DMS79 treated with DMSO at 0.1 percent for 48 hours (cell line): ENCODE measurements at places on chromosomes 7 and 10.

GRCh38 chr10:120052964-120053702 is 160.6 kb downstream of the SEC23IP start:
- no peak for DNase-seq

DNA sequence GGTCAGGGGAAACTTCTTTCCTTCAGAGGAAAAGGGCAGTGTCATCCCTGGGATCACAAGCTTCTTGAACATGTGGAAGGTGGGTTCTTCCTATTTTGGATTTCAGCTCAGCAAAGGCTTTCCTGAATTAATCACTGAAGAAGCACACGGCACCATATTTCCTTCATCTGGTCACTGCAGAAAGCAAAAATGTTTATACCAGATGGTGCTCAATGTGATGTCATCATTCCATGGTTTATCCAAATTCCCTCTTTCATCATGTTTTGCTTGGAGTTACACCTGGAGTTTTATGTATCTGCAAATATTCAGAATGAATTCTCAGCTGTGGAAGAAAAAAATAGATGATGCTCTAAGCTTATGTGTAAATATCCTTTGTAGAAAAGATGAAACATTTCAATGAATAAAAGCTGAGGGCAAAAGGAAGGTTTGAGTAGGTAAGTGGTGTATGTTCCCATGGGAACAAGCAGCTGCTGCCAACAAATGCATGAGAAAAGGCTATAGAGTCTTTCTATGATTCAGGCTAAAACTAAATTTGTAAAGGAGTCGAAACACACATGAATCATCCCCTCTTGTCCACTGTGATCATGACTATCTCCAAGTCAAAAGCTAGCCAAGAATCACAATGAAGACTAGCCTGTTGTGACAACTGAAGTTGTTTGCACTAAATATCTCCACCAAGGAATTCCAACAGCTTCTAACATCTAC is 26.9 kb upstream of the BPGM start:
- DNase-seq = peak; percentile 5

DNA sequence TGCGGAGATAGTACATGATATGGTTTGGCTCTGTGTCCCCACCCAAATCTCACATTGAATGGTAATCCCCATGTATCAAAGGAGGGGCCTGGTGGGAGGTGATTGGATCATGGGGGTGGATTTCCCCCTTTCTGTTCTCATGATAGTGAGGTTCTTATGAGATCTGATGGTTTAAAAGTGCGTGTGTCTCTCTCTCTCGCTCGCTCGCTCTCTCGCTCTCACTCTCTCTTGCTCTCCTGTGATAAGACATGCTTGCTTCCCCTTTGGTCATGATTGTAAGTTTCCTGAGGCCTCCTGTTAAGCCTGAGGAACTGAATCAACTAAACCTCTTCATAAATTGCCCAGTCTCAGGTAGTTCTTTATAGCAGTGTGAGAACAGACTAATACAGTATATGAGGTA is 171.9 kb downstream of the NSUN6 start:
- DNase-seq = no peak

GRCh38 chr10:78331391-78331922 is 297.8 kb downstream of the RPS24 start:
- DNase-seq = no peak

DNA sequence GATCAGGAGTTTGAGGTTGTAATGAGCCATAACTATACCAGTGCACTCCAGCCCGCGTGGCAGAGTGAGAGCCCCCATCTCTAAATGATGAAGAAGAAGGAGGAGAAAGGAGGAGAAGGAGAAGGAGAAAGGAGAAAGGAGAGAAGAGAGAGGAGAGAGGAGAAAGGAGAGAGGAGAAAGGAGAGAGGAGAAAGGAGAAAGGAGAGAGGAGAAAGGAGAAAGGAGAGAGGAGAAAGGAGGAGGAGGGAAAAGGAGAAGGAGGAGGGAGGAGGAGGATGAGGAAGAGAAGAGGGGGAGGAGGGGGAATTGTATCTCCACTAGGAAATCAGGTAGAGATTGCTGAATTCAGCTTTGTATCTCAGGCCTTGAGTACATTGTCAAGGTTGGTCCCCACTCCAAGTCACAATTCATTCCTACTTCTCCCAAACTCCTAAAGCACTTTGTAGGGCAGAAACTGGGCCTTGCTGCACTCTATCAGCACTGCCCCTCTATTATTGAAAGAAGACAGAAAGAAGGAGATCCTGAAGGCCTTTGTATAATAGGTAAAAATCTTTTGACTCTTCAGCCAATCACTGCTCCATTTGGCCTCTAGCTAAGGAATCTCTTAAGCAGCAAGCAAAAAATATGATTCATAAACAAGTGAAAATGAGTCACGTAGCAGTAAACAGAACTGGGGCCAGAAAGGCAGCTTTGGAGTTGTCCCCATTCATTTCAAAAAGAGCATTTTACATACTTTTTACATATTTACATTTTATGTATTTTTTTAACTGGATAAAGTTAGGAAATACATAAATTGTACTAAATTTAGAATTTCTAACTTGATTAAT is 178.0 kb downstream of the IMMP2L start:
- no peak for DNase-seq
